Activated CD4-positive, alpha-beta T cell treated with anti-CD3 and anti-CD28 coated beads, Interleukin-2, amount 50 U/mL, for 24 hours (primary cell): ENCODE measurements at places on chromosomes 7 and 10.

DNA sequence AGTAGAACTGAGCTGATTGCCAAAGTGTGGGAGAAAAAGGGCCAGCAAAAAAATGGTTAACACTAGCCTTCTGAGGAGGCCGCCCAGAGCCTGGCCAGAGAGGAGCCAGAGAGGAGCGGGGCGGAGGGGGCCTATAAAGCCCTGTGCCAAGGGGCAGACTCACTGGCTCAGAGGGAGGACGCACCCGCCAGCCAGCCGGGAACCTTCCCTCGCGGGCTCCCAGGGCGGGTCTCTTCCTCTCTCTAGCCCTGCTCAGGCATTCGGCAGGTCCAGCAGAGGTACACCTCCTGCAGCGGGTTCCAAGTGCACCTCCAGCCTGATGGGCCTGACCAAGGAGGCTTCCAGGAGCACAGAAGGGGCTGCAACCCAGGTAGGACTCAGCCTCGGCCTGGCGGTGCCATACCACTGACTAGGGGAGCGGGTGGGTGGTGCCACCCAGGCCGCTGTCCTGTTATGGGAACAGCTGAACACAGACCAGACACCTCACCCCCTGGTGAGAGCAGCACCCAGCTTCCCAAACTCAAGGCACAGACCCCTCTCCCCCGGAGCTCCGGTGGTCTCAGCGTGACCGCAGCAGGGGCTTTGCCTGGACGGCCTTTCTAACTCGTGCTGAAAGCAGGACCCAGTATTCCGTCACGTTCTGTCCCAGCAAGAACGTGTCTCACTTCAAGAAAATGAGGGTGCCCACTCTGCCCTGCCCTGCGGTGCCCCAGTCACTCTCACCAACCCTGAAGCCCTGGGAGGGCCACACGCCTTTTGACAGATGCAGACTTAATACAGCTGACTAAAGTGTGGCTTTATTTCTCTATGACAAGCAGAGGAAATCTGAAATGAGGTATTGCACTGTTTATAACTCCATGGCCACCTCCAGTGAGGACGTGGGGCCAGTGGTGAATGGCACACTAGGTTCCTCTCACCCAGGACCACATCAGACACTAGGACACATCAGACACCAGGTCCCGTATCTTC lies at the start of gene GPER1:
Gene GPER1 (plus strand): TSS at position 162 of the 969 bp plus-strand sequence. CDS start 3,616 bp downstream, outside the sequence.
- no peak for DNase-seq

GRCh38 chr10:24858288-24859270 lies 93.8 kb downstream of the PRTFDC1 start:
- DNase-seq, result no peak

- no peak for DNase-seq
Observed at GRCh38 chr7:28136420-28136819, 44.2 kb downstream of the JAZF1 start.

DNA sequence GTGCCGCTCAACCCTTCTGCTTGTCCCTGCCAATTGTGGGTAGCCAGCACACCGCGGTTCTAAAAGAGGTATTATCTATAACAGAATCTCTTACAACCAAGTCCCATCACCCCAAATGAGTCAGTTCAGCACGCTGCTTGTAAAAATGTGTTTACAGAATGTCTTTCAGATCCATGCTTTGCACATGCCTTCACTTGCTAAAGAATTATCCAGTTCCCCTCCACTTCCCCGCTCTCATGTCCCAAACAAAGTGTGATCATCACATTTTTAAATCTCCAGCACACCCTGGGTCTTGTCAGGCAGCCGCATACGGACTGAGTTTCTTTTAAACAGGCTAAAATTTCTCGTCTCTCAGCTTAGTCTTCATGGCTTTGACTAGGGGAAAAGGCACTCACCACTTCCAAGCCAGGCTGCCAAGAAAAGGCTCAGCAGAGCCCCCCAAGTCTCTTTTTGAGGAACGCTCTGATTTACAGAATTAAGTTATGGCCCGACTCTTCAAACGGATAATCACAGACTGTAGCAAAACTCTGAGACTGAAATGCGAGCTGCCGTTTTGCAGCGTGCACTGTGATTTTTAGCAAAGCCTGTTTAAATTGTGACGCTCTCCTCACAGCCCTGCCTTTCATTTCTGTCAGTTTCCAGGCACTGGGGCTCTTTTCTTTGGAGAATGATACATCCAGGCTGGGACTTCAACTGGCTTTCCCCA lies 29.8 kb upstream of the FGFR2 start:
- DNase-seq, result no peak

DNA sequence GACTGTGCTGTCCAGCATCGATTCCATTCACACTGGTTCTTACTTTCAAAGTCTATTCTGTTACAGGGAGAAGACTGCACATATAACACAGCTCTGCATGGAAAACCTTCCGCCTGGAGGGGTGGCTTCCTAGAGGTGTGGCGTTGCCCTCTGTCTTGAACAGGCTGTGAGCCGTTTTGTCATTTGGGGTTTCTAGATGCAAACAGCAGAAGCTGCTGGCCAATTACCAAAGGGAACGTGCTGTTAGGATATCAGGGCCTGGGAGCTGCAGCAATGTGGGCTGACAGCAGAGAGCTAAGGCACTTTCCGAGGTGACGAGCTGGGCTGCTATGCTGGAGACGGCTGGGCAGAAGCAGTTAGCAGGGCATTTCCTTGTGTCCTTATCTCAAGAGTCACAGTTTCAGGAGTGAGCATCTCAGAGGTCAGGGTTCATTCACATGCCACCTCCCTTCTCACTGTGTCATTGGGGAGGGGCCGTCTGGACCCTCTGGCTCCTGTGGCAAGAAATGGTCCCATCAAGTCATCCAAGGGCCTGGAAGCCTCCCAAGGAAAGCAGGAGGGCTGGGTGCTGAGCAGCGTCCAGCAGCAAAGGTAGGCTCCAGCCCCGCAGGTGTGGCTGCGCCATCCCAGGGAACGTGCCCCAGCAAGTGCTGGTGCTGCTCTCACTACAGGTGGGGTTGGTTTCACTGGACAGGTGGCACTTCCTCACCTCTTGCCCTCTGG lies 106.5 kb downstream of the WDR37 start:
- DNase-seq, result no peak

DNA sequence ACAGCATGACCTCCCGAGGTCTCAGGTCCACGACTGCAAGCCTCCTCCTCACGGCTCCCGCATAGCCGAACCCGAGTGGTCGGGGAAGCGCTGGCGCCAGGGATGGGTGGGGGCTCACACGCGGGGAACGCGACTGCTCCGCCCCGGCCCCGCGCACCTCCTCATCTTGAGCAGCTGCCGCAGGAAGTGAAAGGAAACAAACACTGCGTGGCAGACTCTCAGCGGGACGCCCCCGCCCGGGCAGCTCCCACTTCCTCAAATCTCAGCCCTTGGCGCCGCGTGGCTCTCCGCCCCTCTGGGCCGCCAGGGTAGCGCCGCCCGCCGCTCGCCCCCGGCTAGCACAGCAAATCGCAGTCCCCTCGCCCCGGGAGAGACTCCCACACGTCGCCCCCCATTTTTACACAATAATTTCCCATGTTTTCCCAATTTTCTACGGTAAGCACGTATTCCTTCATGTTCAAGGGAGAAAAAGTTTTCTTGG lies at the start of gene TMEM243:
Gene TMEM243 (minus strand): TSS at position 188 of the 481 bp plus-strand sequence. CDS start 229 bp downstream, outside the sequence.
- DNase-seq, result peak; percentile 61

GRCh38 chr10:4332764-4333458 lies 493.1 kb upstream of the AKR1E2 start:
- no peak for DNase-seq

DNA sequence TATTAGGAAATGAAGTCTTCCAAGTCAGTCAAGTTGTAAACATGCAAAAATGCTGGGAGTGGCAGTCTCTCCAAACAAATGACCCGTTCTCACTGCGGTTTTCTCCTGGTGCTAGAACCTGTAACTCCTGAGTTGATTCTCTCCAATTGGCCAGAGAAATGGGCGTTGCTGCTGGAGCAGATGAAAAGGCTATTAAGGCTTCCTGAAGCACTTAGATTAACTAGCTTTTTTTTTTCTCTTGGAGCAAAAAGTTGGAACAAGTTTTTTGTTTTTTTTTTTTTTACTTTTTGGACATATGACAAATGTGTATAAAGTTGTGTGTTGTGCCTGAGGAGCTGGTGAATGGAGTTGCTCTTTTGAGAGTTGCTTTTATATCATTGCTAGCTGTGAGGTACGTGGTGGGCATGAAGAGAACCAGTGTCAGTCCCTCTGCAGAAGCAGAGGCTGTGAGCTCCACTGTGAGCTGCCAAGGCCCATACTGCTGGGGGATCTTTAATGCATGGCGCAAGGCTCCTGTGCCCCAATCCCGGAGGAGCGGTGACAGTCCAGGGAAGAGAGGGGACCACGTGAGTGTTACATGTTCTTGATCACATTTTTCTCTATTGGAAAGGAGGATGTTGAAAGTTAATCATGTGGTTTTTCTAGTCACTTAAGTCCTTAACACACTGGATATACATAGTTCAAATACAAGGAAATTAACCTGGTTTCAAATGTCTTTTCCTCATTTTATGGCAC lies 393.6 kb upstream of the GALNT17 start:
- no peak for DNase-seq
